ENCODE measurements at places on chromosomes 6 and 20.

GRCh38 chr20:378961-379336 is 1.6 kb upstream of the TRIB3 start:
- no peak for DNase-seq

GRCh38 chr6:30837870-30838269 is 46.4 kb upstream of the DDR1 start:
- DNase-seq, result no peak

DNA sequence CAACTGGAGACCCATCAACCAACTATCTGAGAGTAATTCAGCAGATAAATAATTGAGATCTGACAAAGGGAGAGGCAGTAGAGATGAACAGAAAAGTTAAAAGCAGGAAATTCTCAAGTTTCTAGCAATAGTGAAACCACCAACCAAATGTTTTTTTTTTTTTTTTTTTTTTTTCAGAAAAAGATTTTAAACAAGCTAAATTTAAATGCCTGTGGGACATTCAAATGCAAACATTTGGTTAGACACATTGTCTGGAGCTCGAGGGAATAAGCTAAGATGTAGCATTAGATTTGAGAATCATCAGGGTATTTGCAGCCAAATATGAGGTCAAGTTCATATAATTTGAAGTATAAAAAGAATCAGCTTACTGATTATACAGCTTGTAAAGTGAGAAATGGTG is 16.4 kb downstream of the RANBP9 start:
- no peak for DNase-seq

DNA sequence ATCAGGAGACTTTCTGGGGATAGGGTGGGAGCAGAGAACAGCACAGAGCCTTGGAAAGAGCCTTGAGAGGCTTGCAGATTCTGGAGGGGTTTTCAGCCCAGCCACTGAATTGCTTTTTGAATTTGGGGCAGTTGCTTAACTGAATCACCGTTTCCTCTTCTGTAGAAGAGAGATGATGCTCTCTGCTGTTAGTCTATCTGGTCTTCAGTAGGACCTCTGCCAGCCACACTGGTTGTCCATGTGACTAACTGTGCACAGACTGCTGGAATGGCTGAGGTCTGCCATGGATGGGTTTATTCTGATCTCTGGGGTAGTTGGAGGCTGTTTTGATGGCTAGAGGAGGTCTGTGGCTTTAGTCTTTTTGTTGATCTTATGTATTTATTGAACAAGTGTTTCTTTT is 21.4 kb upstream of the PRDM1 start:
- DNase-seq, result no peak

GRCh38 chr6:73079978-73080377 is 145.3 kb downstream of the KHDC1L start:
- DNase-seq, result no peak

GRCh38 chr6:99492092-99492491 is 23.1 kb downstream of the USP45 start:
- DNase-seq, result no peak

DNA sequence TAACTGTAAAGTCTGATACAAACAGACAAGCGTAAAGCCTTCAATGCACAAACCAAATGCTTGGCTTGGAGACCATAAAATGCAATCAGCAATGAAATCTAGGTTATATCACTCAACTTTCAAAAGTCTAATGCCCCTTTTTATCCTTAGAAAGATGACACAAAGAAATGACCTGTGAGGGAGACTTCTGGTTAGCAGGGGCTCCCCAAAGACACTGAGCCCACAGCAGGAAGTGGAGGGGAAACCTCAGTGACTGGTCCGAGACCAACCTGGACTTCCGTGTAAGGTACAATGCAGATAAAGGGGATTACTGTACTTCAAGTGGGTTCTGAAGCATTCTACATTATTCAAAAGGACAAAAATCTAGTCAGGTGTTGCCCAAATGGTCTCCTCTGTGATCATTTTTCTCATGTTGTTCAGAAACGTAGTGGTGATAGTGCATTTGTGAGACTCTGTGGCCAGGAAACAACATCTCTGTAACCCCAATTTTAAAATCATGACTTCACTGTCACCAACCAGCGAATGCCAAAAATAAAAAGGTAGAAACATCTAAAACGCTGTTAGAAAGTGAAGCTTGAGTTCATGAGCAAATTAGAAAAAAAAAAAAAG is 88.2 kb downstream of the HIVEP2 start:
- DNase-seq, result no peak

- DNase-seq, result no peak
These were observed 91.2 kb downstream of the ARID1B start for GRCh38 chr6:156868385-156868784.

DNA sequence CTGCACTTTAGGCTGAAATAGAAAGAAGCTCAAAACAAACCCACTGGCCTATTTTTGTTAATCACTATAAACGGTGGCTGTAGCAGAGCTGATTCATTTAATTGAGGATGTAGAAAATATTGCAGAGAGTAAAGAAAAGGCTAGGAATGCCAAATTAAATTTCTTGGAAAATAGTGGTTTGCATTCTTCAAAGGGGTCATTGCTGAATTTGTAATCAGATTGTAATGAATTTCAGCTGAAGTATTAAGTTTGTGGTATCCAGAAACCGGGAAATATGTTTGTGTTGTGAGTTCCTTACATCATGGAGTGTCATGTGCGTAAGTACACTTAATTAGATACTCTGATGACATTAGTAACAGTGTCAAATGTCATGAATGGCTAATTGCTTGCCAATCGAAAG is 203.0 kb downstream of the SAMD5 start:
- no peak for DNase-seq

- no peak for DNase-seq
These were observed 101.7 kb downstream of the SYNDIG1 start for GRCh38 chr20:24571159-24571558.

GRCh38 chr6:55568808-55569439 is 10.1 kb downstream of the HMGCLL1 start:
- DNase-seq, result no peak

- DNase-seq, result no peak
These were observed 63.7 kb downstream of the SH3BGRL2 start for GRCh38 chr6:79694623-79695343.

GRCh38 chr20:39913274-39913673 is 775.8 kb downstream of the MAFB start:
- DNase-seq, result no peak

GRCh38 chr6:125942672-125943527 is 13.7 kb upstream of the HINT3 start:
- no peak for DNase-seq

DNA sequence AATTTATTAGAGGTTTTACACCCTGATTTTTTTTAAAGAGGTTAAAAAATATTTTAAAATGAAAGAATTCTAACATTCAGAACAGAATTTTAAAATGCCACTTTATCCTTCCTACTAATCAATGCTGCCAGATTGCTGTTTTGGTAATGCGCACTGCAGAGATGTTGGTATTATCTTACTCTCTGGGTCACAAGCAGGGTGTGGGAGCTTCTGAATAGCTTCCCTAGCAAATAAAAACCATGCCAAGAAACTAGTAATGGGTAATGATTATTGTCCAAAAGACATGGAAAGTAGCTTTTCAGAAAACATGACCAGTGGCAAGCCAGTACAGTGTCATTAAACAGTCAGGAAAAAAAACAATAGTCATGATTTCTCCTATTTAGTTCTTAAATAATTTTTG is 205.4 kb downstream of the TPBG start:
- DNase-seq, result no peak

DNA sequence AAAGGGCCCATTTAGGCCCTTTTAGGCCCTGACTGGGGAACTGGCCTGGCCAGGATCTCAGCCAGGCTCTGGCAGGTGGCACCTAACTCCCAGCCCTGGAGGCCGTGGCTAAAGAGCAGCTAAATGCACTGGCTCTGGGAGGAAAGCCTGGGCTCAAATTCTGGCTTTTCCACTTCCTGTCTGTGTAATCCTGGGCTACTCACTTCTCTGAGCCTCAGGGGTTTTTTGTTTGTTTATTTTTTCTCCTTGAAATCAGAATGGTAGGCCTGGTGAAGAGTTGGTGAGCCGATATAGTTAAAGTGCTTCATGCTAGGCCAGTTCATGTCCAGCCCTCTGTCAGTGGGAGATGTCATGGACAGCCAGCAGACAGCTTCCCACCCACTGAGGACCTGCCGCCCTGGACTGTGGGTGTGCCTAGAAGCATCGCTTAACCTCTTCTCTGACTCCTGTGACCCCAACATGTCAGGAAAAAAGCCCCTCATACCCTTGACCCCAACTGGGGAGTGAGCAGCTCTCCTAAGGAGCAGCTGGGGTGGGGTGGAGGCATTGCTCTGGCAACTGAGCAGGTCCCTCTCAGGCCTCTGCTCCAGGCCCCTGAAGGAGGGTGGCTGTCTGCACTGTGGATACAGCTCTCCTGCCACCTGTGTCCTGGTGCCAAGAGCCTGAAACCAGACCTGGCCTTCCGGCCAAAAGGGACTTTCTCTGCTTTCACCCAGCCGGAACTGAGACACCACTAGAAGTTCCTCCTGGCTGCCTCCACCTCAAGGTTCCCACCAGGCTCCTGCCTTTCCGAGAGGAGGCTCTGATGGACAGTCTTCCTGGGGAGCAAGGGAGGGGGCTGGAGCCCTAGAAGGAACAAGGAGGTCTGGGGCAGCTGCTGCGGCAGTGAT is 57.2 kb upstream of the MYL9 start:
- no peak for DNase-seq

- DNase-seq, result no peak
These were observed 195.5 kb downstream of the EYA4 start for GRCh38 chr6:133436652-133437051.

- DNase-seq, result no peak
These were observed 556 bp downstream of the PANK2 start for GRCh38 chr20:3889489-3890397.

GRCh38 chr20:1252416-1252815 is 13.7 kb upstream of the SNPH start:
- DNase-seq, result no peak

DNA sequence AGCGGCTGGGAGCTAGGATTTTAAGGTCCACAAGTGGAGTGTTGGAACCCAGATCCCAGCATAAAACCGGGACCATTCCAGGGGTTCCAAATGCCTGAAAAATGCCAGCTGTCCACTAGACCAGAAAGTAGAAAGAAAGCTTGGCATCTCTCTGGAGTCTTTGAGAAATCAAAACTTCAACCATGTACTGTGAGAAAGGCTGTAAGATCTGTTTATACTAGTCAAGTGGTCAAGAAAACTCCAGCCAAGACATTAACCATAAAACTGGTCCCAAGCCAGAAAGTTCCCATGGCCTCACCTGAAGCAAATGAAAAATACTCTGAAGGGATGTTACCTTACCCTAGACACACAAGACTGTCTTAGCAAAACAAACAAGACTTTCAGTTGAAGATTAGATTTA is 112.6 kb downstream of the DCDC2 start:
- no peak for DNase-seq

- no peak for DNase-seq
These were observed 26.7 kb downstream of the FOXO3 start for GRCh38 chr6:108587258-108588059.

- no peak for DNase-seq
These were observed 54.6 kb upstream of the DDR1 start for GRCh38 chr6:30829639-30830255.
